Gastroesophageal sphincter (tissue), 4 donors: ENCODE measurements at places on chromosomes 6 and 20. TPM values are rescaled to one million over a fixed set of nuclear protein-coding genes. Genes with fewer than 3 reads are reported as not detected.

- ATAC-seq, result no peak
Measured at GRCh38 chr20:6802227-6802626, 34.7 kb downstream of the BMP2 start.

DNA sequence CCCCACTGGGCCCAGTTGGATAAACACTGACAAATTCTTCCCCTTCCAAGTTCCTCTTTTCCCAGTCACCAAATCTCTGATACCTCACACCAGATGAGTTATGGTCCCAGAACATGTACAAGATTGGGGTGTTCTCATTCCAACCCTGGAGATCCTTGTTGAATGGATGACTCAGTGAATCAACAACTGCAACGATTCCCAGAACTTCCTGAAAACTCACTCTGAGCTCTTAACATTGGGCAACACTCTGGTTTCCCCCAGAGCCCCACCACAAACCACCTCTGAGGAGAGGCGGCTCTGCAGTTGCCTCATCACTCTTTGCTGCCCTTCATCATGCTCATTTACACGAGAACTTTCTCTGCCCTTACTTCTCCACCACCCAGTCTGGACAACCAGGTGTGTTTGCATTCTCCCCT is 115.2 kb downstream of the MRPL14 start:
- peak; percentile 22 for ATAC-seq

GRCh38 chr20:33158637-33159385 is 9.1 kb upstream of the BPIFA2 start:
- no peak for ATAC-seq

HLA-DQA1 gene
- 4.3 TPM for total RNA-seq

YIPF3 gene
- total RNA-seq, result 94.0 TPM
